Stimulated activated CD4-positive, alpha-beta T cell treated with anti-CD3 and anti-CD28 coated beads, Interleukin-1b, Interleukin-23, amount 100 ng/mL, for 1 hour (primary cell): ENCODE measurements at places on chromosomes 2 and 18.

DNA sequence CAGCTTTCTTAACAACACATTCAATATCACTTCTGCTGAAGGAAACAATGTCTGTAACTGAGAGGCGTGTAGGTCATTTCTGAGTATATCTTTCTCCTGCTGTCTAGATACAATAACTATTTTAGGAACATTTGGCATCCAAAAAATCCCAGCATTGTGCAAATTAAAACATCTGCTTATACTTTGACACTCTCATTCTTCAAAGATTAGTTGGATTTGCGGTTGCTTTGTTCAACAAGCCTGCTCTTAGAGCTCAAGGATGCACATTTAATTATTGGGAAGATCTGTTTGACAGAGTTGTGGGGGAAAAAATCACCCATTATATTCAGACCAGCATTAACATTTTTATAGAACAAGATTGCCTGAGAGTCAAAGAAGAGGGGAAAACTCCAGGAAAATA, 449.5 kb upstream of the HNRNPA3 start:
- DNase-seq: no peak

- DNase-seq: no peak
Measured at GRCh38 chr2:207289295-207290018, 123.7 kb upstream of the KLF7 start.

GRCh38 chr2:31142110-31142509, 3.9 kb upstream of the GALNT14 start:
- DNase-seq: no peak

GRCh38 chr2:119826370-119826961, 66.7 kb downstream of the PTPN4 start:
- DNase-seq: no peak

DNA sequence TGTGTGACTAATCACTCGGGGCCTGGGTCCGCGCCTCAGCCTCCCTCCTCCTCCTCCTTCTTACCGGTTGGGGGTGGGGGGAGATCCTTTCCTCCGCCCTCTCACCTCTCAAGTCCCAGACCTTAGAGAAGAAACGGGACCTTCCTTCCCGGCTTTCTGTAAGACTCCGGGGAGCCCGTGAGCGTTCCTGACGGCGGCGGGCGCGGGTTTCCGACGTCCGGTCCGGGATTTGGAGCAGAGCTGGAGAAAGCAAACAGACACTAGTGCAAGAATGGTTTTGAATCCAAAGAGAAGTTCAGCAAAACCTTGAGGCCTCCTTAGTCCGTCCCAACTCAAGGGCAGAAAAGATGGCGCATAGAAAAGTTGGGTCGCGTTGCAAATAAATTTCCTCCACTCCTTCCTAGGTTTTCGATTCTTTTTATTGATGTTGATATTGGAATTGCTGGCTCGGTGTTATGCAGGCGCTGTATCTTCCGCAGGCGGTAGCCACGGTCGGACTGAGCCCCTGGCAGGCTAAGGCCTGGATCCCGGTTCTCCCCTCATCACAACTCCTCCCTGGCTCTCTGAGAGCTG, 2.0 kb downstream of the DLX1 start:
- DNase-seq: no peak

DNA sequence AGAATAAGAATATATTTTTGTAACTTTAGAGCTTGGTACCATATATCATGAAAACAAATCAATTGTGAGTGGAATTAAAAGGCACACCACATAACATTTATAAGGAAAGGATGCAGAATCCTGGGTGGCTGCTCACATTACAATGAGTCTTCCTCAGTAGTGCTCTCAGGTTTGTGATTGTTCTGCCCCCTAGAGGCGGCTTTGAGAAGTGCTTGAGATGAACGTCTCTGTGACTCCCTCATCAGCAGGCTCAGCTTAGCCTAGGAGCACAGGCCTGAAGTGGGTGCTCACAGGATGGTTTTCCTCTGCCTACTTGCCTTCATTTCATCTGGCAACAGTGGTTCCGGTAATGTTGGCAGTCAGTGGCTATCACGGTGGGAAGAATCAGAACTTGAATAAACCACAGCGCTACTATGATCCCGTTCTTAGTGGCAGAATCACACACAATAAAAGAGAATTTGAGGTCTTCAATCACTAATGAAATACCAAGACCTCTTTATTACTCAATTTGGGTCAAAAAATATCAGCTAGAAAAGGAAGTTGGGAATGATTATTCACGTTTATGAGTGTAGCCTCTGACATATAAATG, 38.1 kb upstream of the B4GALT6 start:
- peak; percentile 59 for DNase-seq

GRCh38 chr2:70070542-70071268, 16.6 kb upstream of the PCBP1 start:
- DNase-seq: no peak

- no peak for DNase-seq
Measured at GRCh38 chr2:11679016-11679415, 9.0 kb upstream of the NTSR2 start.

DNA sequence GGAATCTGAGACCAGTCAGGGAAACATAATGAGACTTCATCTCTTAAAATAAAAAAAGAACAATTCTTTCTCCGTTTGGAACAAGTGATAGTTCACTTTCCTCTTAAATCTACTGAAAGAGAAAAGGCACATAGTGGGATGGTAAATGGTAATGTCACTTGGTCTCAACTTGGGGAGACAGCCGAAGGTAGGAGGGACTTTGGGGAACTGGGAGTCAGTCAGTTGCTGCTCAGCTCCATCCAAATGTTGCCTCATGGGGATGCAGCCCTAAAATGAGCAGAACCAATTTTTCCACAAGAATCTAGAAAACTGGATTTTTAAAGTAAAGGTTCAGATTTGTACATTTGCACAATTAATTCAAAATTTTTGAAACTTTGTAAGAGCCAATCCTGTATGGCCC, 19.2 kb downstream of the RASGRP3 start:
- no peak for DNase-seq

- no peak for DNase-seq
Measured at GRCh38 chr18:60247103-60247502, 125.5 kb downstream of the MC4R start.
